ENCODE measurements at places on chromosomes 2 and 18.

DNA sequence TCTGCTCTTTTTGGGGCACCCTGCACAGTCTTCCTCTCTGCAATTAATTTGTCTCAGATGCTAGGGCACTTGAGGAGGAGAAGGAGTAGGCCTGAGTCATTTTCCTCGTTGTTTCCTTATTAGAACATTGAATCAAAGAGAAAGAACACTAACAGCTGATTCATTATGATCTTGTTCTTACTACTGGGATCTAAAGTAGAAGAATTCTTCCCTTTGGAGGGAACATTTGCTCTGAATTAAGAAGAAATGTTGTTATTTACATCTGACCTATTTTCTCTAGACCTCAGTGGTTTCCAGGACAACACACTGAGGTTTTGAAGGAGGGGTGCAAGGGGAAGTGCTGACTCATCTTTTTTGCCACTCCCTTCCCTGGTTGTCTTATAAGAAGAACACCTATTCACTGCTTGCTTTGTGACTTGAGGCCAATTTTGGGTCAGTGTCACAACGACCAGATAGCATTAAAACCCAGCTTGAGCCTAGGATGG lies 24.3 kb upstream of the STAT1 start:
- DNase-seq = no peak

GRCh38 chr2:172555272-172555521 lies 693 bp upstream of the PDK1 start:
- DNase-seq = no peak

GRCh38 chr2:110823165-110823564 lies 90.8 kb downstream of the ACOXL start:
- no peak for DNase-seq

- DNase-seq = no peak
Measured at GRCh38 chr2:102657770-102658169, 38.4 kb downstream of the SLC9A2 start.

- no peak for DNase-seq
Measured at GRCh38 chr2:78999406-78999805, 26.1 kb upstream of the REG3G start.

- no peak for DNase-seq
Measured at GRCh38 chr18:6294148-6294784, 120.4 kb downstream of the L3MBTL4 start.

- DNase-seq = peak; percentile 90
Measured at GRCh38 chr2:26011990-26012856, 21.7 kb upstream of the RAB10 start.

- DNase-seq = no peak
Measured at GRCh38 chr2:54370405-54371104, 85.6 kb upstream of the SPTBN1 start.

DNA sequence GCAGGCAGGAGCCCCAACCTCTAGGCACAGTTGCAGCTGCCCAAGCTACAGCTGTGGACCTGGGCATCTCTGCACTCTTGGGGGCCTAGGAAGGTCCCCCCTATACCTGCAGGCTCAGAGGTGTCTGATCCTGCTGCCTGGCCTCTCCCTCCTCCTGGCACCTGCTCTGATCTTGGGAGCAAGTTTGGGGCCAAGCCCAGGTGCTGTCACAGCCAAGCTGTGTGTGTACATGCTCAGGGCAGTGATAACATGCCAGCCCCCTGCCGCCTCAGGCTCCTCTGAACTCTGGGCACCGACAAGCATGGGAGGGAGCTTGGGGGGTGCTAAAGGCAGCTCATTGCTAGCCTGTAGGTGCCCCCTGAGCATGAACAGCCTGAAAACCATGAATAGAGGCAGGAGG lies 829.6 kb upstream of the VRK2 start:
- no peak for DNase-seq

DNA sequence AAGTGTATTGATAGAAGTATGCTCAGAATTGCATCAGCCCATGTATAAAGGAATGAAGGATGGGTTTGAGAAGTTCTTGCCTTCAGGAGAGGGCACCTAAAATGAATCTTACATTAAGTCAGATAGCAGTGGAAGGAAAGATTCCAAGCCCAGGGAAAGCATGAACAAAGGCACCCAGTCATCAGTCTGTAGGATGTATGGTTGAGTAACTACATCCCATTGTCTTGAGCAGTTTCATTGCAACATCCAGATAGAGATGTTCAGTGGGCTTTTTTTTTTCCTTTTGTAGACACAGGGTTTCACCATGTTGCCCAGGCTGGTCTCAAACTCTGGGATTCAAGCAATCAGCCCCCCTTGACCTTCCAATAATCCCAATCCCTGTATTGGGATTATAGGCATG lies 80.7 kb downstream of the ARHGAP28 start:
- no peak for DNase-seq

- DNase-seq = no peak
Measured at GRCh38 chr2:14530506-14530905, 102.0 kb upstream of the LRATD1 start.

DNA sequence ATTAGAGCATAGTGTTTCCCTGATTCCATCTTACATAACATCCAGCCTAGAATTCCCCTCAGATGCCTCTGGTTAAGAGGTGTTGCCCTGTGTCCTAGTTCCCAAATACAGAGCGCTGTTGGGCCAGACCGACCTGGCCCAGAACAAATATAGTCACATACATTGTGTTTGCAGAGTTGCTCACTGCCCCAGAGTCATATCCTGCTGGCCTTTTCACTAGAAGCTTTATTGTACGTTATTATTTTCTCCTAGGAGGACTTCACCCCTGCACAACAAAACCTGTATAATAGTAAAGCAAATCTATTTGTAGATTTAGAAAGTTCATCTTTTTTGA lies 11.1 kb upstream of the MAP4K3 start:
- no peak for DNase-seq

- no peak for DNase-seq
Measured at GRCh38 chr2:200744201-200744602, 67.5 kb upstream of the BZW1 start.

GRCh38 chr2:101883860-101884259 lies 107.9 kb upstream of the IL1R2 start:
- DNase-seq = peak; percentile 29

GRCh38 chr2:17717666-17718065 lies 35.9 kb downstream of the SMC6 start:
- DNase-seq = no peak

GRCh38 chr2:216807857-216808272 lies 52.0 kb downstream of the TNP1 start:
- DNase-seq = no peak

DNA sequence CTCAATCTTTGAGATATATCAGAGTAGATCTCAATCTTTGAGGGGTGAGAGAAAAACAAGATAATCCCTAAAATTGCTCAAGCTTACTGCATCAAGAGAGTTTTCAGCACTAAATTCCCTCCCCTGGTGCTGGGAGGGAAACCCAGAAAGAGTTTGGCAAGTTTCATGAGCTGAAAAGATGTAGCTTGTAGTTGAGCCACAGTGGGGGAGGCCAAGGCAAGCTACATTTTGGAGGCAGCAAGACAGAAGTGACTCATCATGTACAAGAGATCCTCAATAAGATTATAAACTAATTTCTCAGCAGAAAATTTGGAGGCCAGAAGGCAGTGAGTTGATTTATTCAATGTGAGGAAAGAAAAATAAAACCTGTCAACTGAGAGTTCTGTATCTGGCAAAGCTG lies 308.2 kb downstream of the PIEZO2 start:
- no peak for DNase-seq
